MCF 10A (cell line): ENCODE measurements at places on chromosomes 1 and 21. TPM values are rescaled to one million over a fixed set of nuclear protein-coding genes. Genes with fewer than 3 reads are reported as not detected.

Gene DVL1
- total RNA-seq, result 96.2 and 113 TPM in 2 replicates

Gene CGN
- 0.32 and 0.33 TPM in 2 replicates for total RNA-seq

Gene CD1E
- total RNA-seq, result not detected in 2 replicates

Gene GNG12
- 117 and 135 TPM in 2 replicates for total RNA-seq

Gene AMY1C
- not detected in 2 replicates for total RNA-seq

Gene KIF26B
- 1.6 and 3.1 TPM in 2 replicates for total RNA-seq

GRCh38 chr1:201080135-201080534, 32.1 kb downstream of the CACNA1S start:
- no peak for DNase-seq

- DNase-seq, result peak; percentile 83
Measured at GRCh38 chr1:39091845-39092645, 65.9 kb downstream of the NDUFS5 start.

- peak; percentile 63 for DNase-seq
Measured at GRCh38 chr1:94542088-94542870, 720 bp upstream of the F3 start.

- no peak for DNase-seq
Measured at GRCh38 chr1:176416777-176417176, 46.2 kb upstream of the PAPPA2 start.

DNA sequence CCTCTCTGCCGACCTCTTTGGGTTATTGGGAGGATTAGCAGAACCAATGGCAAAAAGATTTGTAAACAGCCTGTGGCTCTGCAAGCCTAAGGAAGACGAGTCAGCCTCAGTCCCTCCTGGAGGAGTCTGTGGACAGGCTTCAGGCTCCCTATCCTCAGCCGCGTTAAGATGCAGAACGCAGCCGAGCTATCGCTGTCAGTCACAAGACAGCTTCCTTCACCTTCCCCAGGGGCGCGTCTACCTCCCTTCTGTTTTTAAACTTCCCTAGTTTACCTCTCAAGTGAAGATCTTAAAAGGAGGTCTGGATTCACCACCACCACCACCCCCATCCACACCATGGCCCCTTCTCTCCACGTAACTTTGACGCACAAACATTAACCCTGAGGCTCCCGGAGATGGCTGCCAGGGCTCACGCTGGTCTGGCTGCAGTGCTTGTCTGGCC, 738 bp downstream of the CAMK1G start:
- no peak for DNase-seq
